ENCODE measurements at places on chromosomes 16 and 17. TPM values are rescaled to one million over a fixed set of nuclear protein-coding genes. Genes with fewer than 3 reads are reported as not detected.

KRT36 gene
- total RNA-seq: not detected

SYCE1L gene
- total RNA-seq: not detected

SLFN14 gene
- not detected for total RNA-seq

CWC25 gene
- 28.0 TPM for total RNA-seq

PMP22 gene
- total RNA-seq: 192 TPM

FOXF1 gene
- not detected for total RNA-seq

- no peak for DNase-seq
These were observed 73.4 kb upstream of the GSG1L start for GRCh38 chr16:28136751-28137434.

GRCh38 chr17:64161380-64162176, 31.6 kb upstream of the ERN1 start:
- DNase-seq: no peak

- no peak for DNase-seq
These were observed 10.6 kb downstream of the ORC6 start for GRCh38 chr16:46700048-46700447.

- DNase-seq: no peak
These were observed 44.1 kb downstream of the MIS12 start for GRCh38 chr17:5530265-5531084.

GRCh38 chr17:36625188-36625587, 23.8 kb downstream of the MRM1 start:
- DNase-seq: no peak

DNA sequence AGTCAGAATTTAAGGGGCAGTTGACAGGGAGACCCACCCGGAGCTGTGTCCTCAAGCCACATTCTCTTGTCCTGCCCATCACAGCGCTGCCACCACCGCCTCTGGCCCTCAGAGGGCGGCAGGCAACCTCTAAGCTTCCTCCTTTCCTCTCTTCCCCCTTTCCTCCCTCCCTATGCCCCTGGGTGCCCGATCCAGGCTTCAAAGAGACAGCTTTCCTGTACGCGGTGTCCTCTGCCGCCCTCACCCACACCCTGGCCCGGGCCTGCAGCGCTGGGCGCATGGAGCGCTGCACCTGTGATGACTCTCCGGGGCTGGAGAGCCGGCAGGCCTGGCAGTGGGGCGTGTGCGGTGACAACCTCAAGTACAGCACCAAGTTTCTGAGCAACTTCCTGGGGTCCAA, 23.5 kb downstream of the WNT9B start:
- DNase-seq: no peak

GRCh38 chr17:49379926-49380325, 17.9 kb upstream of the ZNF652 start:
- DNase-seq: no peak

DNA sequence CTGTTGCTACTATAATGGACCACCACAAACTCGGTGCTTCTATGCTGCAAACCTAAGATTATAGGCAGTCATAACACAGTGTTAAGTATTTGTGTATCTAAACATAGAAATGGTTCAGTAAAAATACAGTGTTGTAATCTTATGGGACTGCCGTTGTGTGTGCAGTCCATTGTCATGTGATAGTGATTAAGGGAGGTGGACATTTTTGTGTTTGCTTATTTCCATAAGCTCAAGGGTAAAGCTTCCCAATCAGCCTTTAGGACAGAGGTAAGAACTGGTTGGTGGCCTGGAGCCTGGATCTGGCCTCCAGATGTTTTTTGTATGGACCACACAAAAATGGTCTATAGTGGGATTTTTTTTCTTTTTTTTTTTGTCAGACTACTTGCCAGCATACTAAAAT, 29.9 kb downstream of the WWOX start:
- DNase-seq: no peak

- no peak for DNase-seq
These were observed 58.8 kb downstream of the CEP95 start for GRCh38 chr17:64565563-64565962.
